ENCODE measurements at places on chromosomes 3 and 15.

DNA sequence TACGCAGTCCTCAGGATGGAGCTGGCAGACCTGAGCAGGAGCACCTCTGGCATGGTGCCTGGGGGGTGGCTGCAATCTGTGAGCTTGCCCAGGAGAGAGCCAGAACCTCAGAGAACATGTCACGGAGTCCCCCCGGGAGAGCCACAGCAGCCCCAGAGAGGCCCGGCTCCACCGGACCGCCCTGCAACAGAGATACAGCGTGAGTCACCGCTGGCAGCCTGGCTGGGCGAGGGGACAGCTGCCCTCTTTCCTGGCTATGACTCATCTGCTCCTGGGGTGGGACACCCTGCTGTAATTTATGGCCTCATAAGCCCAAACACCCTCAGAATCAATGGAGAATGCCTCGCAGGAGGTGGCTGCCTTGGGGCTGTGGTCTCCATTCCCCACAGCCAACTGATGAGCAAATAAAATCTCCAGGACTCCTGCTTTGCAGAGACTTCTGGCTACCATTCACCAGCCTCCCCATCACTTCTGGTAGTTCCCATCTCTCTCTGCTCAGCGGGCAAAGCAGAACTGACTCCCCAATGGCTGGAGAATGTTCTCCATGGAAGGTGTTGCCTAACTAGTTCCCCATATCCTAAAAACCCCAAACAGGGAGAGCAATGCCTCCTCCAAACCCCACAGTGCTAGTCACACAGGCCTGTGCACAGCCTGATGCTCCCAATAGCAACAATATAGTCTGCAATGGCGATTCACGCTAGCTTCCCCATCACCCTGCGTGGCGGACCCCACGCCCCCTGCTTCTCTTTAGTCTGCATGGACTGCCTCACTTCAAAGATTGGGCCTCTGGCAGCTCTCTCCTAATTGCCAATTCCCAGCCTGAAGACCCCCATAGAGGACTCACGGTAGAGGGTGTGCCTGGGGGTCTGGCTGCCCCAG lies 21.6 kb downstream of the ACSBG1 start:
- no peak for DNase-seq

- no peak for DNase-seq
Observed at GRCh38 chr15:41945221-41945620, 27.1 kb downstream of the EHD4 start.

DNA sequence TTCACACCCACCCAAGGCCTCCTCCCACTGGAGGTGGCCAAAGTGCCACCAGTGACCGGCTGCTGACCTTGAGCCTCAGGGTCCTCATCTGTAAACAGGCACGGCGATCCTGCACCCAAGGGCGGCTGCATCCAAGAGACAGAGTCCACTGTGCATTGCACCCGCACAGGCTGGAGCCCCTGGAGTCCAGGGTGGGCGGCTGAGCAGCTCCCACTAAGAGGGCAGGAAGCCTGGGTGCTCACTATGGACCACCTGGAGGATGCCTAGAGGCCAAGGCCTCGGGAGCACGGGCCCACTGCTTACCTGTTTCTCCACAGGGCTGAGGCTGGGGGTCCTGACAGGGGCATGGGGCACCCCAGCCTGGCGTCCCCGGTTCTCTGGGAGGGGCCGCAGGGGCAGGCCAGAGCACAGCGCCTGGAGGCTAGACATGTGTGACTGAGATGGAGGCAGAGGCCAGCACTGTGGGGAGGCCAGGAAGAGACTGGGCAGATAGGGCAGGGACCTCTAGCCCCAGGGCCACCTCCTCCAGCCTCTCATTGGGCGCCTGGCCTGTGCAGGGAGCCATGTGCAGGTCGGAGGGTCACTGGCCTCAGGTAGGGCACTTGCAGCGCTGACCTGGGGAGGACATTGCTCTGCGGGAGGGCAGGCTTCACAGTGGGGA lies at the start of gene UROC1:
UROC1 (minus strand) TSS at position 483 of the 661 bp plus-strand sequence; CDS start at position 429, 54 bp downstream.
- no peak for DNase-seq

- no peak for DNase-seq
Observed at GRCh38 chr3:51642462-51642861, 28.6 kb upstream of the TEX264 start.

DNA sequence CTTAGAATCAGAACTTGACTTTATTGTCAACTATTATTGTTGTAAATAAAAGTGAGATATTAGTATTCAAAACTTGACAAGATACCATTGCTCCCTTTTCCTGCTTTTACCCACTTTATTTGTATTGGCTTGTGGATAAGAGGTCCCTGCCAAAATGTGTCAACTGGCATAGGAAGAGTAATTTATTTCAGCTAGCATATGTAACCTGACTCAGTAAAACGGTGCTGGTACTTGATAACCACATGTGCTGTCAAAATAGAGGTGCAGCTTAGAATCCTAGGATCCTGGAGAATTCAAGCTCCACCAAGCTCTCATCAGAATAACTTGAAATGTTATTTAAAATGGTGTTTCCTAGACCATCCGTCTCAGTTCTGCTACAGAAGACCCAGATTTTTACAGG lies 90.2 kb upstream of the TGFBR2 start:
- no peak for DNase-seq

DNA sequence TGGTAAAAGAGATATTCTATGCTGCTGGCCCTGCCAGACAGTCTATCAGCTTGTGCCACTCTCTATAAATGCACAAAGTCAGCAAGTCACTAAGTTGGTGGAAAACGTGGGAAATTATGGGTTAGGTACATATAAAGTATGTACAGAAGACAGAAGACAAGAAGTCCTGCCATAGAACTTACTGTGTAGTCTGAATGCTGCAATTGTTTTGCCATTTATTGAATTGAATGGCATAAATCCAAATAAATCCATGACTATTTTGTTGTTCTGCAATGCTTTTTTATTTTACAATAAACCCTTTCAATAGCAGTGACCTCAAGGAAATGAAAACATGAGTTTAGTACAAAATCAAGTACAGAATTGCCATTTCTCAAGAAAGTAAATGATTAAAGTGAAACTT lies 34.1 kb upstream of the TM4SF1 start:
- DNase-seq, result no peak

DNA sequence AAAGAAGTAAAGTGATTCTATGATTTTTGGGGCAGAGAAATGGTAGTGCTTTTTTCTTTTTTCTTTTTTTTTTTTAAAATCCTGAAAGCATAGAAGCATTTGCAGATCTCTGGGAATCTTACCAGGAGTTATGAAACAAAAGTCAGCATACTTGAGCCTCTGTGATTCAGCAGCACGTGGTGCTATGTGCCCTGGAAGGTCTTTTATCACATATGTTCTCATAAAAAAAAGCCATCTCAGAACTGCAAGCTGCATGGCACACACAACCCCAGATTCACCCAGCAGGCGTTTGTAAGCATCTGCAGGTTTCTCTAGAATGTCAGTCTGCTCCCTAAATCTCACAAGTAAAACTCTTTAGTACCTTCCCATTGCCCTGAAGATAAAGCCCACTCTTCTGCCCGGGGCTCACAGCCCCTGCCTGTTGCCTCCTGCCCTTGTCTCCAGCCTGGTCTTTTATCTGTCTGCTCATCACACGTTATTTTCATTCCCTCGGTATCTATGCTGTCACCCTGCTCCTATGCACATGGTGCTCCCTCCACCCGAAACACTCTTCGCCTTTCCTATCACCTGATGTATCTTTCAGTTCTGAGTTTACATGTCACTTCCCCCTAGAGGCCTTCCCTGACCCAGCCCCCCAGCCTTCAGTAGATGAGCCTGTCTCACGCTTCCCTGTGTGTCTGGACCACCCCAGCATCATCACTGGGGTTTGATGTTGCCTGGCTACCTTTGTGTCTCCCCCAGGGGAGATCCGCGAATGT lies 72.4 kb downstream of the CHDH start:
- DNase-seq, result no peak

DNA sequence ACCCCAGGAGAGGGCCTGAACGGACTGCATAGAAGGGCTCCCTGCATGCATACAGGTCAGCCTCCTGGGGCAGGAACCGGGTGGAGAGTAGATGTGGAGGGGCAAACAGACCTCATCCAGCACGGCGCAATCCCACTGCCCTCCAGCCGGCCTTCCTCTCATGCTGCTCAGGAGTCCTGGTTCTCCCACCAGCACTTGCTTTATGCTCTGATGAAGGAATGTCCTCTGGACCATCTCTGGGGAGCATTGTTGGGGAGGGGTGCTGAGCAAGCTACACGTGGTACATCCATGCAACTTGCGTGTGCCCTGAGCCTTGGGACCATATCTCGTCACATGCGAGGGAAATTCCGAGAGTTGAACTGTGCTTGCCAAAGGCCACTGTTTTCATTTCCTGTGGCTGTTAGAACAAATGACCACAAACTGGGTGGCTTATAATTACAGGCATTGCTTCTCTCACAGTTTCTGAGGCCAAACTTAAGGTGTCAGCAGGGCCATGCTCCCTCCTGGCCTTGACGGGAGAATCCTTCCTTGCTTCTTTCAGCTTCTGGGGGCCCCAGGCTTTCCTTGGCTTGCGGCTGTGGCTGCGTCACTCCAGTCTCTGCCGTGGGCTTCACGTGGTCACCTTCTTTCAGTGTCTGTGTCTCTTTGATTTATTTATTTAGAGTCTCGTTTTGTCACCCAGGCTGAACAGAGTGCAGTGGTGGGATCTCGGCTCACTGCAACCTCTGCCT lies 12.2 kb downstream of the SELENOS start:
- no peak for DNase-seq

DNA sequence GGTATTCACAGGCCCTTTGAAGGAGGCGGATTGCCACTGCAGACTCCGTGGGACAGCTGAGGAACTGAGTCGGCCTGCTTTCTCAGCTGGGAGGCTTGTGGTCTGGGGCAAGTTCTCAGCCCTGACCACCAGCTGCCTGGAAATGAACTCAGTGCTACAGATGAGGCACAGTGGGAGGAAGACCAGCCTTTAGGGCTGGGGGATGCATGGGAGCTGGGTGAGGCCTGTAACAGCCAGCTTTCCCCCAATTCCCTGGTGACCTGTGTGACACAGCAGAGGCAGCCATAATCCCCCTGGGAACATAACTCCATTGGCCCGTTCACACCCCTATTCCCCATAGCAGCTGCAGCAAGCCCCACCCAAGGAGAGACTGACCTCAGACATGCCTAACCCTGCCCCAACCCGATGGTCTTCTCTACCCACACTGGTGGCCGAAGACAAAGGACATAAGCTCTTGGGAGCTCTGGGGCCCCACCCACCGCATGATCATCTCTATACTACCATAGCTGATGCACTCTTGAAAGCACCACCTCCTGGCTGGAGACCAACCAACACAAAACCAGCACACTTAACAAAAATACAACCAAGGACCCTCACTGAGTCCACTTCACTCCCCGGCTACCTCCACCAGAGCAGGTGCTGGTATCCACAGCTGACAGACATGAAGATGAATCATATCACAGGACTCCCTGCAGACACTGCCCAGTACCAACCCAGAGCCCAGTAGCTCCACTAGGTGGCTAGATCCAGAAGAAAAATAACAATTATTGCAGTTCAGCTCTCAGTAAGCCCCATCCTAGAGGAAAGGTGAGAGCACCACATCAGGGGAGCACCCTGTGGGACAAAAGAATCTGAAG lies 24.9 kb downstream of the ZMAT3 start:
- DNase-seq, result no peak

DNA sequence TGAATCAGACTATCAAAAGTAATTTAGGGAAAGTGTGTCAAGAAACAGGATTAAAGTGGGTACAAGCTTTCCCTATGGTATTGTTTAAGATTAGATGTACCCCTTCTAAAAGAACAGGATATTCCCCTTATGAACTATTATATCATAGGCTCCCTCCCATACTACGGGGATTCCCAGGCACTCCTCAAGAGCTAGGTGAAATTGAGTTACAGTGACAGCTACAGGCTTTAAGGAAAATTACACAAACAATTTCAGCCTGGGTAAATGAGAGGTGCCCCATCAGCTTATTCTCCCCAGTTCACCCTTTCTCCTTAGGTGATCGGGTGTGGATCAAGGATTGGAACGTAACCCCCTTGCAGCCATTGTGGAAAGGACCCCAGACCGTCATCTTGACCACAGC lies 240.8 kb upstream of the CNTN6 start:
- DNase-seq, result no peak

DNA sequence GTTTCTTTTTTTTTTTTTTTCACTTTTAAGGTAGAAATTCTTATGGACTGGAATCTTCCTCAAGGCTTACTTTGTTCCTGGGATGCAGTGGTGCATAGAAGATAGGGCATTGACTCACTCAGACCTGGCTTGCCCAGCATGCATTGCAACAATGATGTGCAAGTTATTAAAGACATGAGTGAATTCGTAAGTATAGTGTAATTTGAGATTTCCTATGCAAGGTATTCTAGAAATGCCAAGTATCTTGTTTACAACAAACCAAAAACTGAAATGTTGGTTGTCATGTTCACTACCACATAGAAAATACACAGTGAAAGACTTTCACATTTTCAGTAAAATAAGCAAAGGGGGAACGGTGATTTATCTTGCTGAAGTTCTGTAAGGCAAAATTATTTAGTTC lies 56.5 kb upstream of the FNDC3B start:
- DNase-seq, result no peak

- no peak for DNase-seq
Observed at GRCh38 chr3:172708921-172709773, 1.7 kb downstream of the NCEH1 start.

- DNase-seq, result no peak
Observed at GRCh38 chr3:111956449-111956848, 22.4 kb upstream of the ABHD10 start.

DNA sequence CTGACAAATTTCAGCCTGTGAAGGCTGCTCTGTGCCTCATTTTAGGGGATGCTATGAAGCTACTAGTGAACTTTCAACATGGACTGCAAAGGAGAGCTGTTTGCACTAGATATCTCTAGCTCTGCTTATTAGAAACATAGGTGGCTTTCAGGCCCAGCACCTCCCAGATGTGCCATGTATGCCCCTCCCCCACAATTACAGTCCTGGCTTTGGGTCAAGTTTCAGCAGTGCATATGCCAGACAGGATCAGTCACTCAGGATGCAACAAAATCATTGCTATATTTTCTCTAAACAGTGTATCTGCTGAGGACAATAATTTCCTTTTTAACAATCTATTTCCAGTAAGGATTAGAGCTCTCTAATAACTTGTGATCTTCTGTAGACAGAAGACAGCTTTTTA lies 178.8 kb upstream of the STAC start:
- DNase-seq, result no peak

DNA sequence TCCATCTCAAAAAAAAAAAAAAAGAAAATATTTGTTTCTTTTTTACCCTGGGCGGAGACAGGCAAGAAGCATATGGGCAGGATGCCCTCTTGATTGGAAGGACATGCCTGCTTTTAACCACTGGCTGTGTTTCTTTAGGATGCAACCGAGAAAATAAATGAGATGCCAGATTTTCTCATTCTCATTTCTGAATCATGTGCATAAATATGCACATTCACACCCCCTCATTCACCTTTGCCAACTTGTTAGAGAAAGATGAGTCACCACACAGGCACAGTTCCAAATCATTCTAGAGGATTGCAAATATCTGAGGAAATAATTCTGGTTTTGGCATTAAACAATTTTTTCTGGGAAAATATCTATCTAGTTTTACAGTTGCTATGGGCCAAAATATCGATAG lies 3.3 kb downstream of the LIPH start:
- DNase-seq, result no peak

DNA sequence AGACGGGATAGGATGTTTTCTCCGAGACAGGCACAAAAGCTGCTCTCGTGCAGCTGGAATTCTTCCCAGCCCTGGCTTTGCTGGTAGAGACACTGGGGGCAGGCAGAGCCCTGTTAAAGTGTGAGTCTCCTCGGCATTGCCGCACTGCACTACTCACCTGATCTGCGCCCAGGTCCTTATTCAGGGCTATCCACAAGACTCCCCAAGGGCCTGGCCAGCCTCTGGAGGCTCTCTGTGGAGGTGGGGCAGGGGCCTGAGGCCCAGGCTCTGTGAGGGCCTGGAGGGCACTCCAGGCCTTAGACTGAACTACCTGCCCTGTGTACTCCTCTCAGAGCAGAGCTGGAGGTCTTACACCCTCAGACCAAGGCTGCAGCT lies 48.4 kb downstream of the KY start:
- no peak for DNase-seq

GRCh38 chr15:78291052-78291451 lies 8.4 kb downstream of the SKIC8 start:
- DNase-seq, result no peak
